KBM-7 (cell line): ENCODE measurements at places on chromosomes 12 and 14.

DNA sequence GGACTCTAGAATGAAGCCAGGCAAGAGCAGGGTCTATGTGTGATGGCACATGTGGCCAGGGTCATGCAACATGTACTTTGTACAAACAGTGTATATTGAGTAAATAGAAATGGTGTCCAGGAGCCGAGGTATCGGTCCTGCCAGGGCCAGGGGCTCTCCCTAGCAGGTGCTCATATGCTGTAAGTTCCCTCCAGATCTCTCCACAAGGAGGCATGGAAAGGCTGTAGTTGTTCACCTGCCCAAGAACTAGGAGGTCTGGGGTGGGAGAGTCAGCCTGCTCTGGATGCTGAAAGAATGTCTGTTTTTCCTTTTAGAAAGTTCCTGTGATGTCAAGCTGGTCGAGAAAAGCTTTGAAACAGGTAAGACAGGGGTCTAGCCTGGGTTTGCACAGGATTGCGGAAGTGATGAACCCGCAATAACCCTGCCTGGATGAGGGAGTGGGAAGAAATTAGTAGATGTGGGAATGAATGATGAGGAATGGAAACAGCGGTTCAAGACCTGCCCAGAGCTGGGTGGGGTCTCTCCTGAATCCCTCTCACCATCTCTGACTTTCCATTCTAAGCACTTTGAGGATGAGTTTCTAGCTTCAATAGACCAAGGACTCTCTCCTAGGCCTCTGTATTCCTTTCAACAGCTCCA is 39.6 kb downstream of the DAD1 start:
- DNase-seq: no peak

DNA sequence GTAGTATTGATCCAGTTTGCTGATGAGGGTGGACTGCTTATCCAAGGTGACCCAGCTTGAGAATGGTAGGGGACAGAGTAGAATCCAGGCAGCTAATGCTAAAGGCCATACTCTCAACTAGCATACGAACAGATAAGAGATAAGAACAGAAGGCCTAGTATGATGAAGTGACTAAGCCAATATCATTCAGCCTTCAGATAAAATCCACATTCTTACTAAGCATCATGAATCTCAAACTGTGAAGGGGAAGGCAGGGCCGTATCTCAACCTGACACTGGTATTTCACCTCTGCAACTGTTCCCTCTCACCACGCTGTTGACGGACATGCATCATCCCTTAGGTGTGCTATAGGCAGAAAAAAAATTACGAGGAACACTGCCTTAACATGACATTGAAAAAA is 8.1 kb upstream of the CKAP4 start:
- no peak for DNase-seq

DNA sequence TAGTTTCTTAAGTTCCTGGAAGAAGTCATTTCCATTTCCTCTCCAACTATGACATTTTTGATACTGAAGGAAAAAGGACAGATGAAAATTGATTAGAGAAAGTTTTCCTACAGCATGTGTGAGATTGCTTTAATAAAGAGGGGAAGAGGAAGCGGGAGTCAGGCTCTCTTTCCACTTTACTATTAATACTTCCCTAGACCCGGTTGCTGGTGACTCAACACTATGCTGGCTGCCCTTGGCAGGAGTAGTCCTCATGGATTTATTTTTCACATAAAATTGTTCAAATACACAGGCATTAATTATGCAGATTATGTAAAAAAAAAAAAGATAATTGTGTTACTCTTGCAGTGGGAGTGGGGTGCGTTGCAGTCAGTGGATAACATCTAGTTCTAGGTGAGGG is 293.4 kb downstream of the EGLN3 start:
- DNase-seq: no peak

DNA sequence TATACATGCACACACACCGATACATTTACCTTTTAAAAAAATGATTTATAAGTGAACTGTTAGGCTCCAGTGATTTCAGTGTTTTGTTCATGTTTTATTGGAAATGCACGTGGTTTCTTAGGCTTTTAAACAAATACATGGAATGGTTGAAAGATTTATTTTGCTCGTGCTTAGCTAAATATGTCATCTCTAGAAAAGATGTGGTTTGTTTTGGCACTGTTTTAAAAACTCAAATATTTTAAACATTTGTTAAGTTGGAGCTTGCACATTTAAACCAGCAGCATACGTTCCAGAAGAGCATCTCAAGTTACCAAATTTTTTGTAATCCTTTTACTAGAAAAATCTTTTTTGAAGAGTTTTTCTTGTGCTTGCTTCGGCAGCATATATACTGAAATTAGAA is 44.5 kb downstream of the FOXA1 start:
- no peak for DNase-seq

DNA sequence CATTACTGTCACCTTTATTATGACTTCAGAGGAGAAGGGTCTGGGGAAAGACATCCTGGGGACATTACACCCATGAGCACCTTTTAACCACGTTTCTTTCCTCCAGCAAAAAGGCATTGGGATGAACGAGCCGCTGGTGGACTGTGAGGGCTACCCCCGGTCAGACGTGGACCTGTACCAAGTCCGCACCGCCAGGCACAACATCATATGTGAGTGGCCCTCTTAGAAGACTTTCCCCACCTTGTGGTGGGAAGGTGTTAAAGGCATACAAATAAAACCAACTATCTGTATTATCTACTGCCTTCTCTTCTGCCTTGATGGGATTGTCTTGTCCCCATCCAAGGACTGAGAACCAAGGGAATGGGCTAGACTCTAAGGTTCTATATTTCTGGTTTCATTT is 6.0 kb downstream of the PSMD9 start:
- DNase-seq: peak; percentile 29

DNA sequence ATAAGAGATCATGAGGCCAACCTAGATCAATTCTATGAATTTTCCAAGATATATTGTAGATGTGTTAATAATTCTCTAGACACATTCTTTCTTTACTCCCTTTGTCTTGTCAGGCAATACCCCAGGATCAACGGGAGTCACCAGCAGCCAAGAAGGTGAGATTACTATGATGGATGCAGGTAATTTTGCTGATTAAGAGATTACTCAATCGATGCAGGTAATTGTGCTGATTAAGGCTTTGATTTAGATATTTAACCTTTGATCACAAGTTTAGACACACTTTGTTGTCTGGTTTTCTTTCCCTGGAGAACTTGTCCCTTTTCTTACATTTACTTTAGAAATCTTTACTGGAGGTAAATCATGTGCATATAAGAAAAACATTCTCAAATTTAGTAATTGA is 134.3 kb upstream of the CNTN1 start:
- no peak for DNase-seq

- DNase-seq: no peak
These were observed 76.2 kb upstream of the FRMD6 start for GRCh38 chr14:51575349-51576116.

GRCh38 chr12:64864319-64864718 is 39.9 kb downstream of the TBC1D30 start:
- DNase-seq: no peak

DNA sequence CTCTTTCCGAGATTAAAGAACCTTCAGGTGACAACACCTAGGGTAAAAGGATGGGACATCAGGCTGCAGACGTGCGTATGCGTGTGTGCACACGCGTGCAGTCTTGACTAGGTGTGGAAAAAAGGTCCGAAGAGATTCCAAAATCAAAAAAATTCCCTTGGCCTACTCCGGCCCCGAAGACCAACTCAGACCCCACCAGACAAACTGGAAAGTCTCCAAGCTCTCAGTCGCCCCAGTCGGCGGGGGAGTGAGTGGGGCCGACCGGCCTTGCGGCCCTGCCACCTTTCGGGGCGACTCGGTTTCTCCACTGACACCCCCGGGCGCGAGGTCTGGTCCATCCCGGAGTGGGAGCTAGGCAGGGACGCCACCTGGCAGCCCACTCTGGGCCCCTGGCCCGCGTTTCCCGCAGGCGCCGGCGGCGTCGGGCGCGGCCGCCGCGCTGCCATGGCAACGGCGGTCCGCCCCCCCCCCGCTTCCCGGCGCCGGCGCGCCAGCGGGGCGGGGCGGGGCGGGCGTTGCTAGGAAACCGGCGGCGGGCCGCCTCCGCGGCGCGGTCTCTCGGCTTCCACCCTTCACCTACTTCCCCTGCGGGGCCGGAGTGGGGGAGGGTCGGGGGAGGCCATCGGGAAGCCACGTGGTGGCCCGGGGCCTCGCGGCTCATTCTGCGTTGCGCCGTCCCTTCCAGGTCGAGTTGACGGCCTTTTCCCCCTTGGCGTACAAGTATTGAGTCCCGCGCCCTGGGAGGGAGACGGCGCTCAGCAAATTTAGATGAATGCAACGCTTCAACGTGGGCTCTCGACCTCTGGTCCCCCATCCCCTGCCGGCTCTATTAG is 253.1 kb downstream of the EFCAB11 start:
- peak; percentile 57 for DNase-seq

DNA sequence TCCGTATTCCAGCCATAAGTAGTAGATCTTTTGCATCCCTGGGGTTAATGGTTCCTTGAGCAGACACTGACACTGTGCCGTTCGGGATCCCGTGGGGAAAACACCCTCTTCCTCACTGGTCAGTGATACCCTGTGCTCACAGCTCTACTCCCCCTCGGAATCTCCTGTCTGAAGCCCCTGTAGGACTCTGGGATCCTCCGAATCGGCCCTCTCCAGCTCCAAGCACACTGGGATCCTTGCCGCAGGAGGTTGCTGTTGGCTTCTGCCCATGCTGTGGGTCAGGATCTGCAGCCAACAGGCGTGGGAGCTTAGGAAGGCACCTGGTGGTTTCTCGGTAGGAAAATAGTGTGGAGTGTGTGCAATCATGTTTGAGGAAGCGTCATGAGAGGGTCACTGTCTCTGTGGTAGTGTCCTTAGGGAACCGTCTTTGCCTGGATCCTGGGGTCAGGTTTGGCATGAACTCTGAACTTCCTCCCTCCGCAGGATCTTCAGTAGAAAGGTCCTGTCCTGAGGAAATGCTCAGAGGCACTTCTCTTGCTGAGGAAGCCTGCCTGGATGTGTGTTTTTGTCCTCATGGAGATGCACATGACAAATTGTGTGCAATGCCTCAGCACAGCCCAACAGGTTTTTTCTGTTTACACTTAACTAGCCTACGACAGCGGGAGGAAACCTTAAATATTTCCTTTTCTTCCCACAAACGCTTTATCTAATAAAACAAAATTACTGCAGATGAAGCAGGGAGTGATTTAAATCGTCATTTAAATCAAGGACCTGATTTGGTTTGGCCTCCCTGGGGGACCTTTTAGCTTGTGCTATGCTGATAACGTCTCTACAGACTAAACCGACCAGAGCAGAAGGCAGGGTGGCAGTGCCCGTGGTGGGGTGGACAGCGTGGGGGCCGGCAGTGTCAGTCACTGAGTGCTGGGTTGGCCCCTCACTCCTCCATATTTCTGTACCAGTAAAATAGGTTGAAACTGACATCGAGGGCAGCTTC is 18.7 kb downstream of the FBXL14 start:
- peak; percentile 36 for DNase-seq

- no peak for DNase-seq
These were observed 39.5 kb downstream of the PAPLN start for GRCh38 chr14:73276836-73277235.

DNA sequence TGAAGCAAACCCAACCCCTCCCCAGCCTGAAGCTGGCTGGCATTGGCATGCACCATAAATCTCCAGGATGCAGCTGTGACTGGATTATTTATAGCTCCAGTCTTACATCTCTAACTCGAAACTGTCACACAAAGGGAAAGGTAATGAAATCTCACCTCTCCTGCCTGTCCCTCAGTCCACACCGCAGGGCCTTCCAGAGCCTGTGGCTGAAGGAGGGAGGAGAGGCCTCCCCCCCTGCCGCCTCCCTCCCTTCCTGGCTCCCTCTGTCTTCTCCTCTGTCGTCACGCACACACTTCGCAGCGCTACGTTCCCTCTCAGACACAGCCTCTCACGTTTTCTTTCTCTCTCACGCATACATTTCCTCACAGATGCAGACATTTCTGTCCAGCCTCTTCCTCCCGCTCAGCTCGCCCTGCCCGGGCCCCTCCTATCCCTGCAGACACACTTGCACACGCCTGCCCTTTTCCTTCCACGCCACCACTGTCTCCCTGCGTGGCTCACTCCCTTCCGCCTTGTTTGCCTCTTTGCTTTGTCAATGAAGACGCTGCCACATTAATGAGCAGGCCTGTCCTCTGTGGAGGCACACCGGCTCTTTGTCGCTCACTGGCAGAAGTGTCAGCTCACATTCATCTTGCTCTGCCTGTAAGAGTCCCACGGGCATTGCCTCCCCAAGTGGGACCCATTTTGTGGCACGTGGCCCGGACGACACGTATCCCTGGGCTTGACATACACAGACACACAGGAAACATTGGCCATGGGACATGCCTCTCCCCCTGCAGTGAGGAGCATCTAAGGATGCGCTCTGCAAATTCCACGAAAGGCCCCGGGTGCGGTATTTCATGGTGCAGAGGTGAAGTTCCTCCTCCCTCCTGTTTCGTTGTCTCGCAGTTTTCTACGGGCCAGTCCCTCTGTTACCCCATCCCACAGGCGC is 27.9 kb downstream of the IRF2BPL start:
- peak; percentile 97 for DNase-seq

GRCh38 chr12:22600181-22600580 is 24.8 kb upstream of the ETNK1 start:
- DNase-seq: no peak

DNA sequence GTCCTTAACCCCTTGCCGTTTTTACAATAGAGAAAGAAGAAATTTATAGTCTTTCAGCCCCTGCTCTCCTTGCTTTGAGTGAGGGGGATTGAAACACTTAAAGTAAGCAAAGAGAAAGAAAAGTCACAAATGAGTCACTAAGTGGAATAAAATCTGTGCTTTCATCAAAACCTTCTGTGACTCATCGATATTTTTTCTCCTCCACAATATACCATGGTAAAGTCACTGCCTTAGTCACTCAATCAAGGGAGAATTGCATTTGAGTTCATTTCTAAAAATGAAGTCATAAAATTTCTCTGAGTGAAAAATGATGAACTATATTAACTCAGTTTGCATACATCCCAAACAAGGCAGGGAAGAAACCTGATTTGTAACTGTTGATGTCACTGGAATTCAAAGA is 470.3 kb downstream of the FOXG1 start:
- no peak for DNase-seq

DNA sequence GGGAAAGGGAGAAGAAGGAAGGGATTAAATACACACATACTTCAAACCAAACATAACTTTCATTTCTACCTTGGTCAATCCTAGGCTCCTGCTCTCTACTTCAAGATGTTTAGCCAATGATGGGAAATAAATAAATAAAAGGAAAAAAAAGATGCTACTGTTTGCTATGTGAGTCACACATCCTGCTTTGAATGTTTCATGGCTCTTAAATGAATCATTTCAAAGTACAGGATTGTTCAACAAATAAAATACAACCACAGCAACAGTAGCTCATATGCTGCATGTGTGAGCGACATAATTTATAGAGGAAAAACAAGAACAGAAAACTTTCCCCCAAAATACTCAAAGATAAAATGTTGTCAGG is 54.3 kb upstream of the NPFF start:
- DNase-seq: no peak
